Activated T-cell treated with anti-CD3 and anti-CD28 coated beads for 48 hours (primary cell): ENCODE measurements at places on chromosomes 7 and 10.

- no peak for DNase-seq
These were observed 21.9 kb upstream of the ITGA8 start for GRCh38 chr10:15741581-15741980.

DNA sequence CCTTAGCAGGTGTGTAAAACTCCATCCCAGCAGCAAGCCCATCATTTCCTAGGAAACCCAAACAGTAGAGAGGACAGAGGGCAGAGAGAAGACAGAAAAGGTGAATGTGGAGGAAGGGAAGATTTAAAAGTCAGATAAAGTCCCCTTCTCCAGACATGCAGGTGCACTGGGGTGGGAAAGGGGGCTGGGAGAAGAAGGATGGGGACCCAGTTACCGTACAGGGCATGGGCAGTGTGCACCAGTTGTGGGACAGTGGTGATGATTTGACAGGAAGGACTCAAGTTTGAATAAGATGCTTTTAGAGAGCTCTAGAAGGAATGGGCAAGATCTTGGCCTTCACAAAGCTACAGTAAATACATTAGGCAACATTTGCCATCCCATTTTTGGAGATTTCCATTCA, 110.7 kb upstream of the PLXNA4 start:
- no peak for DNase-seq

DNA sequence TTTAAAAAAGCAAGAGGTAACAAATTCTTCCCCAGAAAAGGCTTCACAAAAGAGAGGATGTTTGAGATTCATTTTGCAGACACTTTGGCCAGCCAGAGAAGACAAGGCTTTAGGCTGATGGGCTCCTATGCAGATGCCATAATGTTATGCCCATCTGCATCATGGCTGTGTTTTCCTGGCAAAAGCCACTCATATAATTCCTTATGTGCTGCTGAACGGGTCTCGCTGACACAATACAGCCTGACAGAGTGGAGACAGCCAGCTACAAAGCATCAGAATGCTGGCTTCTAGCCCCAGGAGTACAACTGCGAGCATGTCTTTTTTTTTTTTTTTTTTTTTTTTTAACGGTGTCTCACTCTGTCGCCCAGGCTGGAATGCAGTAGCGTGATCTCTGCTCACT, 1157.4 kb upstream of the AUTS2 start:
- no peak for DNase-seq

DNA sequence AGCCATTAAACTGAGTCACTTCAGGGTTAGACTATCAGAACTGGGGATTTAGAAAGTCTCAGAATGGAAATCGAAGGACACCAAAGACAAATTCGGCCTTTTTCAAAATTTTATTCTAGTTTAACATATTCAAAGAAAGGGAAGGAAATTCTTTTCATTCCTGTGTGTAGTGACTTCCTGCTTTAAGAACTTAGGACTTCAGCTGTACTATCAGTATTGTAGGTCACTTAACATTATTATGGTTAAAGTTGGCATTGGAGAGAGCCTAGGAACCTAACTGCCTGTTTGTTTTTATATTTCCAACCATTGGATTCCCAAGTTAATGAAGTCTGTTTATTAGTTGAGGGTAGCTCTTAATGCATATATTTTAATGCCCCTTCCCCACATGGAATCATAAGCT, 63.7 kb downstream of the PTEN start:
- no peak for DNase-seq

DNA sequence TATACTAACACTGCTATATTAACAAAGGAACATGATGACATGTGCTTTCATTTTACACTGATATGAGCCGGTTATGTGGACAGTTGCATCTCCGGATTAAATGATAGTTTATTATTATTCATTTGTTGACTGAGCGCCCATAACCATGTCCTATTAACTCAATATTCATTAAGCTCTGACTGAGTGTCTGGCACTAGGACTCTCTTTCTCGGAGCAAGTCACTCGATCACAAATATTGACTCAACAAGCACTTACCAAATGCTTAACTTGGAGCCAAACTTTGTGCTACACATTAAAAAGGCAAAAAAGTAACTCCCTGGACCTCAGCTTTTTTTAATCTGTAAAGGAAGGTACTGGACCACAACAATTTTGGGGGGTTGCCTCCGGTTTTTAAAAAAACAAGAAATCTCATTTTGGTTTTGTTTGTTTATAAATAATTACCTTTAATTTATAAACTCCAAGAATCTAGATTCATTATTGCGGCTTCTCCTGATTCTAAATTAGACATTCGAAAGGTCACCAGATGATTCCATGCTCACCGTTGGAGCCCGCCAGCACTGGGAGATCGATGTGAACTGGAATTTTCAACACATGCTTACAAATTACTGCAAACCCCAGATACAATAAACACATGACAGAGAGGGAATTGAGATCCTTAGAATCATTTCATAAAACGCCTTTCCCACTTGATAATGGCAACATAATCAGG, 8.9 kb upstream of the LYZL1 start:
- DNase-seq: no peak

- no peak for DNase-seq
These were observed 23.1 kb downstream of the RPA3 start for GRCh38 chr7:7695111-7695817.

- DNase-seq: no peak
These were observed 146.2 kb downstream of the SPAG6 start for GRCh38 chr10:22491480-22491879.

DNA sequence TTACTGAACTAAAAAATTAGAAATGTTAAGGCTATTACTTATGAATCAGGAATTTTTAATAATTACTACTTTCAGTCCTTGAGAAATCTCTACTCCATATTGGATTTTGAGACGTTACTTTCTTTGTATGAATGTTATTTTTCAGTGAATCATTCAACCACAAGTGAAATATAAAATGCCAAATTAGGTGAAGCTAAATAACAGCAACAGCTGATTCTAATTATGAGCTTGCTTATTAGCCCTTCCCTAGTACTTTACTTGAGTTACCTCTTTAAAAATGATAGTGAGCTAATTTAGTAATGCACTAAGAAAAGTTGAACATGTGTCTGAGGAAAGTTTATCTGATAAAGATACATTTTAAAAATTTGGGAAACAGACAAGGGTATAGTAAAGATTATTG, 51.4 kb downstream of the PCGF5 start:
- DNase-seq: no peak

GRCh38 chr10:55495555-55495954, 694.5 kb upstream of the PCDH15 start:
- no peak for DNase-seq

GRCh38 chr7:110877016-110877415, 213.9 kb upstream of the LRRN3 start:
- no peak for DNase-seq
